ENCODE measurements at places on chromosomes 13 and 19.

DNA sequence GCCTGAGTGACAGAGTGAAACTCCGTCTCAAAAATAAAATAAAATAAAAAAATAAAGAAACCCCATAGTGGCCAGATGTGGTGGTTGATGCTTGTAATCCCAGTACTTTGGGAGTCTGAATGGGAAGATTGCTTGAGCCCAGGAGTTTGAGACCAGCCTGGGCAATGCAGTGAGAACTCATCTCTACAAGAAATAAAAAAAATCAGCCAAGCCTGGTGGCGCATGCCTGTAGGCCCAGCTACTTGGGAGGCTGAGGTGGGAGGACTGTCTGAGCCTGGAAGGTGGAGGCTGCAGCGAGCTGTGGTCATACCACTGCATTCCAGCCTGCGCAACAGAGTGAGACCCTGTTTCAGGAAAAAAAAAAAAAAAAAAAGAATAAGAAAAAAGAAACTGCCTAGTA lies 53.8 kb downstream of the ZNF627 start:
- DNase-seq, result no peak

GRCh38 chr13:59829690-59830089 lies 334.0 kb downstream of the DIAPH3 start:
- DNase-seq, result no peak

- DNase-seq, result peak; percentile 7
These were observed 209.5 kb upstream of the IPO5 start for GRCh38 chr13:97743938-97744337.

DNA sequence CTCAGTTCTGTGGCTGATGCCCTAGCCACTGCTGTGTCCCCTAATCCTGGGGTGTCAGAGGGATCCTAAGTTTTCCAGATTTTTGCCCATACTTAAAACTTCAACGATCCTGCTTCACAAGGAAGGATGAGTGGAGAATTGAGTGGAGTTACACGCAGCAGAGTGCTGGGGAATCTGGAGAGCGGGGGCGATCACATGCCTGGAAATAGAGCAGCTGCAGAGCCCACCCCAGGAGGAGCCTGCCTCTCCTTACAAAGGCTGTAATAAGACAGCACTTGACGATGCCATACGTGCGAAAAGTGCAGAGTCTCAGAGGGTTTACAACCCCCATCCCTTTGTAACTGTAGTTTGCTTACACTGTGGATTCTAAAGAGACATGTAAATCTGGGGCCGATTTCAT lies 40.6 kb downstream of the SUGP2 start:
- no peak for DNase-seq

GRCh38 chr13:66128201-66128600 lies 1101.9 kb downstream of the PCDH9 start:
- DNase-seq, result no peak

GRCh38 chr13:62251734-62252133 lies 836.1 kb upstream of the PCDH20 start:
- no peak for DNase-seq

DNA sequence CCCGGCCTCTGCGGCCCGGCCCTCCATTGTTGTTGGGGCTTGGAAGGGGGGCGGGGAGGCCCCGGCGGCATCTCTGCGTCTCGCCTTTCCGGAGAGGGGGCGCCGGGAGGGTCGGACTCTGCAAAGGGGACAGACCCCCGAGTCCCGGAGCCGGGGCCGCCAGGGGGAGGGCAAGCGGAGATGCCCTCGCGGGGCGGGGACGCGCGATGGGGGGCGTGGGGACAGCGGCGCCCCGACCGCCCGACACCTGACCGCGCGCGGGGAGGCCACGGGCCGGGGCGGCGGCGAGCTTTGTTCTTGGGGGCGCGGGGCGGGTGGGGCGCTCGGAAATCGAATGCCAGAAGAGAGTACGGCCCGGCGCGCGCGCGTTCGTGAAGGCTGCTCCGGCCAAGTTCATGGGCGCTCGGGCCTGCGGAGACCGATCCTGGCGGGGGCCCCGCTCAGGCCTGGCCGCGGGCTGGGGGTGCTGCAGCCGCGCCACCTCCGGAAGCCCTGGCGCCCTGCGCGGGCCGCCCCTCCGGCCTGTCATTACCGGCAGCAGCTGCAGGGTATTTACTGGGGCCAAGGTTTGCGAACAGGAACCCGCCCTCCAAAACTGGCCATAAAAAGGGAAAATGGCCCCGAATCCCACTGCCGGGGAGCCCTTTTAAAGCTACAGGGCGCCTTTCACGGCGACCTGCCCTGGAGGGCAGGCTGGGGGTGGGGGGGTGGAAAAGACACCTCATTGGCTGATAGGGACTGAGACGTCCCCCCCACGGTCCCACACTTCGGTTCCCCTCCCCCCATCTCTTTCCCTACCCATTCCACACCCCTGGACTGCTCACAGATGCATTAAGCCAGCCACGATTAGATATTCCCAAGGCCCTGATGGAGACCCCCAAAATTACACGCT lies 11.1 kb upstream of the NANOS3 start:
- DNase-seq, result no peak

- no peak for DNase-seq
These were observed 56.6 kb downstream of the COG3 start for GRCh38 chr13:45521297-45521696.

DNA sequence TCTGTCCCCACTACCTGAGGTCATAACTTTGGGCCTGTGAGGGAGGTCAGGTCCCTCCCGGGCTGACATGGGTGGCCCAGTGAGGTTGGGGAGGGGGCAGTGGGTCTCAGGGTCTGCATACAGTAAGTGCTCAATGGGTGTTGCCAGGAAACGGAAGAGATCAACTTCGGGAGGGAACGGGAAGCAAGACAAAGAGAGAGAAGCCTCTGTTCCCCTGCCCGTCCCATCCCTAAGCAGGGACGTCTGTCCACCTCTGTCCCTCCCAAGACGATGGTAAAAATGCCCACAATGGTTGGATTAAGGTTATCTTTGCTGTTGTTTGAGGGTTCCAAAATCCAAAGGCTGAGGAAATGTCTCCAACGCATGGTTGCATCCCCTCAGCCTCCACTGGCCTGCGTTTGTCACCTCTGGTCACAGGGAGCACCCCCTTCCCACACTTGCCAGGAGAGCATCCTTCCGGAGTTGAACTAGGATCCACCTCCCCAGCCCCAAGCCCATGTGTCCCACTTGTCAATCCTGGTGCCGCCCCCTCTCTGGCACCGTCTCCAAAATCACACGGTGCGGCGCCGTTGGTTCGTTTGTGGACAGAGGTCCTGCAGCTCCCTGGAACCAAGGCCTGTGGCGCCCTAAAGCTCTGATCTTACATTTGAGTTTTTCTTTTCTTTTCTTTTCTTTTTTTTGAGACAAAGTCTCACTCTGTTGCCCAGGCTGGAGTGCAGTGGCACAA lies 774 bp upstream of the HOMER3 start:
- no peak for DNase-seq

DNA sequence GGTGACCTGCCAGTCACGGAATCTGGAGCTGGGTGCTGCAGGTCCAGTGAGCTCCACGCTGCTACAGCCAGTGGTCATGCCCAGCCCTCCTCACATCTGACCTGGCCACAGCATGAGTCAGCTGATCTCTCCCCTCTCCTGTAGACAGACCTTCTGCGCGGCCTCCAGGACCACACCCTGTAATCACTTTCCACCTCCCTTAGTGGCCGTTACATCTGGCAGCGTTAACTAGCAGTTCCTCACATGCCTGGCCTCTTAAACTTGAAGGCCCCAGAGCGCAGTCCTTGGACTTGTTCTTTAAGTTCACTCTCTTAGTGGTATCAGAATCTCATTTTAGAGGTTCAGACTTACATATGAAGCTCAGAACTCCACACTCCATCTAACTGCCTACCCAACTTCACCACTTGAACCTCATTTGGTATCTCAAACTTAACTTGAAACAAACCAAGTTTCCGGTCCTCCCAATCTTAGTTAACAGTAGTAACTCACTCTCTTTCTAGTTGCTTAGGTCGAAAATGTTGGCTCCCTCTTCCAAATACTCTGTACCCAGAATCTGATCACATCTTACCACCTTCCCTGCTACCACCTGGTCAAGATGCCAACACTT lies 22.7 kb downstream of the MIPEP start:
- DNase-seq, result no peak

DNA sequence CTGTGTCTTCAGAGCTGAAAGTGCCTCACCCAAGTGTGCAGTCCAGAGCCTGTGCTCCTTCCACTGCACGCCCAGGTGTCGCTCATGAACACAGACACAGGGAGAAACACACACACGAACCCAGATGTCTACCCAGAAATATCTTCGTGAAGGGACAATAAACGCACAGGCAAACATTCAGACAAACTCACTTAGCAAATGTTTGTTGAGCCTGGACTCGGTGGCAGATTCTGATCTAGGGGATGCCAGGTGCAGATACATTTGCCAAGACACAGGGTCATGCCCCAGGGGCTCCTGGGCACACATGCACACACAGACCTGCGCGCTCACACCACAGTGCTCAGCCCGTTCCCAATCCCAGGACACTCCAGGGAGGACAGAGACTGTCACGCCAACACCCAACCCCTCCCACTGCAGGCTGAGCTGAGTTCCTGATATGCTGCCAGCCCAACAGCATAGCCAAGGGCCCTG lies 31.9 kb downstream of the SCGB2B2 start:
- no peak for DNase-seq

DNA sequence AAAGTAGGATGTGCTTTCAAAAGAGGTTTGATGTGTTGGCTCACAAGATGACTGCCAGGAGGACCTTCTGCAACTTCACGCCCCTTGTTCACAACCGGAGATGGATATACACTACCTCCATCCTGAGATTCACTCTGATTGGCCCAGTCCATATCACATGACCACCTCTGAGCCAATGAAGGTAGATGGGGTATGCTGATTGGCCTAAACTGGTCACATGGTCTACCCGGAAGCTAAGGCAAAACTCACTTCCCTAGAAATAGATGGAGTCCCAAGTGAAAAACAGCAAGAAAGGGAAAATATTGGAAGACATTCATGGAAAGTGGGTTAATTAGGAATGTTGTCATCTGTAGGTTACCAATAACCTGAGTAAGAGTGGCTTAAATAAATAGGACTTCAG lies 119.7 kb upstream of the MRI1 start:
- no peak for DNase-seq

GRCh38 chr19:15331419-15332310 lies 674 bp downstream of the BRD4 start:
- peak; percentile 62 for DNase-seq

- peak; percentile 38 for DNase-seq
These were observed 386 bp downstream of the GIPR start for GRCh38 chr19:45668342-45668871.

DNA sequence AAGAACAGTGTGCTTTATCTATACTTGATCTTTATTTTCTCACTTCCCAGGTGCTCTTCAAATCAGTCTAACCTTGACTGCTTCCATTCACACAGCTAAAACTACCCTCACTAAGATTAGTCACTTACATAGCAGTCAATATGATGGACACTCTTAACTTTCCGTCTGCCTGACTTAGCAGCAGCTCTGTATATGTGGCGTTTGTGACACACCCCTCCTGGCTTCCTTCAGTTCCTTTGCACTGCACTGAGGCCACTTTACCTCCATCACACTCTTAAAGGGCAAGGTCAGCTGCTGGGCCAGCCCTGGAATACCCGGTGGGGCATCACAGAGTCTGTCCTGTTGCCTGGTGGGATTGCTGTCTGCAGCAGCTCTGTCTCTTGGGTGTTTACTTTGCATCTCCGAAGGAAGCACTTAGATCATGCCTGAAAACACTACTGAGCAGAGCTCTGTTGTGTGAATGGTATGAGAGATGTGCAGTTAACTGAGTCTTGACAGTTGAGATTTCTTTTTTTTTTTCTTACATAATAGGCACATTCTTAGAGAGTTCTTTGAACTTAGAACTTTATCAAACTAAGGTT lies 35.6 kb upstream of the IL17D start:
- DNase-seq, result no peak

- no peak for DNase-seq
These were observed 69.8 kb downstream of the SIAH3 start for GRCh38 chr13:45781553-45782326.

GRCh38 chr13:97191142-97191541 lies 31.0 kb upstream of the MBNL2 start:
- no peak for DNase-seq

- DNase-seq, result no peak
These were observed 8.5 kb upstream of the SOX1 start for GRCh38 chr13:112058519-112058873.

GRCh38 chr19:15180451-15181390 lies 20.1 kb downstream of the NOTCH3 start:
- DNase-seq, result no peak

GRCh38 chr13:44661936-44662335 lies 85.8 kb upstream of the TSC22D1 start:
- DNase-seq, result no peak

- DNase-seq, result no peak
These were observed 219.7 kb upstream of the SPRY2 start for GRCh38 chr13:80560609-80561008.

GRCh38 chr13:86741762-86742285 lies 929.3 kb upstream of the SLITRK5 start:
- DNase-seq, result no peak

GRCh38 chr19:52691737-52692136 lies 43.1 kb downstream of the ZNF611 start:
- no peak for DNase-seq

Data from hepatic stellate cell (primary cell).